ENCODE measurements at places on chromosomes 4 and X. TPM values are rescaled to one million over a fixed set of nuclear protein-coding genes. Genes with fewer than 3 reads are reported as not detected.

DNA sequence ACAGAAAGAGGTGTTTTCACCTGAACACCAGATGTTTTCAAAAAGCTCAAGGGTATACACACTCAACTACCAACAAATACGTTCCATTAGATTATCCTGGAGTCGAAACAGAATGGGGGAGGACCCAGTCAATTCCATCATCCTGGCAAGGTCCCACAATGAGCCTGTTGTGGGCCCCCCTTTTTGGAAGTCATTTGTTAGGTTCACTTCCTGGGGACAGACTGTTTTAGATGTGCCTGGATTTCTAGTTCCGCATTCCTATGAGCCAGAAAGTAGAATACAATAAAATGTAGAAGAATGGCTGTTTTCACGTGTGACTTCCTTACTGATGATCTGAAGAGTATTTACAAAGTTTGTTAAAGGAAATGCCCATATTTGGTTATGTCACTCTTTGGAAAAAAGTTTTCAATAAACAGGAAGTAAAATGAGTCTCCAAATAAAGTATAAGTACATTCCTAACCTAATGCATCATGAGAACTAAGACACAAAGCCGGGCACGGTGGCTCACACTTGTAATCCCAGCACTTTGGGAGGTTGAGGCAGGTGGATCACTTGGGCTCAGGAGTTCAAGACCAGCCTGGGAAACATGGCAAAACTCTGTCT, 192.5 kb downstream of the MAML3 start:
- H3K4me3 ChIP-seq, result no peak overlapping the region
- H3K27me3 ChIP-seq, result no peaks in the 10 kb centered on the region
- no peaks in the 10 kb centered on the region for H3K4me1 ChIP-seq

- H3K4me3 ChIP-seq, result no peak overlapping the region
- DNase-seq, result no peak
- no peaks in the 10 kb centered on the region for H3K4me1 ChIP-seq
These were observed 7.8 kb upstream of the WDR1 start for GRCh38 chr4:10124167-10124930.

- no peak overlapping the region for H3K27ac ChIP-seq
- no peaks in the 10 kb centered on the region for H3K36me3 ChIP-seq
- DNase-seq, result no peak
- H3K4me1 ChIP-seq, result no peaks in the 10 kb centered on the region
- H3K4me3 ChIP-seq, result no peak overlapping the region
These were observed 246.3 kb downstream of the BANK1 start for GRCh38 chr4:102036619-102037376.

GRCh38 chr4:47122592-47123291, 91.4 kb downstream of the GABRB1 start:
- H3K36me3 ChIP-seq, result no peaks in the 10 kb centered on the region
- peak; percentile 14 for DNase-seq
- no peak overlapping the region for H3K4me3 ChIP-seq
- peaks cover 2% of the 10 kb centered on the region for H3K27me3 ChIP-seq

DNA sequence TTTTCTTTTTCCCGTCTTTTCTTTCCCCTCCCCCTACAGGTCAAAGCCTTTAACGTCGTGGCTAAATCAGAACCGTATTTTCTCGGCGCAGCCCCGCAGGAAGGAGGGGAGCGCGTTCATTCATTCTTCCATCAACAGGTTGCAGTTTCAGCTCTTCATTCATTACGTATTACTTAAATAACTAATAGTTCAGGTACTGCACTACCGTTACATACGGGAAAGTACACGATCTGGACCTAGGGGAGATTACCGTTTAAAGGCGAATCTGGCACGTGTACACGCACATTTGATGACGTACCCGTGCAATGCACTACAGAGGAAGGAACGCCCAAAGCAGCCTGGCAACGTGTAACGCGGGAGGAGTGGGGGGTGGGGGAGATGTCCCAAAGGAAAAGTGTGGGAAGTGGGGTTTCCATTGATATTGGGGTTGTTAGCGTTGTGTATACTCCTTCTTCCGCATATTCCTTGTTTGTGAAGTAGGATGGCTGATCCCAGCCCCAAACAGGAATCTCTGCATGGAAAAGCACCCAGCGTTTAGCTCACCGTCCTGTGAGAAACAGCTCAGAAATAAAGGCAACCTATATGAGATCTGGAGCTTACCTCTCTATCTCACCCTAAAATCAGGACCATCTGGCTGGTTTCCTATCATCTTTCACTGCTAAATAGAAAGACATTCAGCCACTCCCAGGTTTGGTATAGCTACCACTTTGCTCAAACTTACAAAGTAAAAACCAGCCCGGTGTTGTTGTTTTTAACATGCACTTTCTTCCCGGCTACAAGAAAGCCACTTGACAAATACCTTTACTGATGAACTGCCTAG, 585 bp upstream of the SEC24D start:
- H3K27ac ChIP-seq, result peak overlapping the region; percentile 87
- no peaks in the 10 kb centered on the region for H3K27me3 ChIP-seq
- peak overlapping the region; percentile 91 for H3K4me3 ChIP-seq

DNA sequence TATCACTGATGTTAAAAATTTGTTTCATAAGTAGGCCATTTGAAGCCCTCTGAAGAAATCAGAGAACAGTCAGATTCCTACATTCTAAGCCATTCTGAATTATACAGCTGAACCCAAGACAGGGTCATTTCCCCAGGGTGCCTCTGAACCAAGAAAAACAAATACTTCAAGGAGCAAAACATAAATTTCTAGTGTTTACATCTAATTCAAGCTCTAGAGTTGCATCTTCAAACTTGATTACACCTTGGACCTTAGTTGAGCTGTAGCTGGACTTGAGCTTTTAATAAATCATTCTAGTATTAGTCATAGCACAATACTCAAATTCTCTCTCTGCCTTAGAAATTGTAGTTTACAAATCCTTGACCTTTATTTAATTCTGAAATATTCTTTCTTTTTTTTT, 87.6 kb upstream of the IL15 start:
- no peaks in the 10 kb centered on the region for H3K4me1 ChIP-seq
- H3K4me3 ChIP-seq, result no peak overlapping the region
- no peaks in the 10 kb centered on the region for H3K36me3 ChIP-seq
- H3K27me3 ChIP-seq, result no peaks in the 10 kb centered on the region
- DNase-seq, result no peak

DNA sequence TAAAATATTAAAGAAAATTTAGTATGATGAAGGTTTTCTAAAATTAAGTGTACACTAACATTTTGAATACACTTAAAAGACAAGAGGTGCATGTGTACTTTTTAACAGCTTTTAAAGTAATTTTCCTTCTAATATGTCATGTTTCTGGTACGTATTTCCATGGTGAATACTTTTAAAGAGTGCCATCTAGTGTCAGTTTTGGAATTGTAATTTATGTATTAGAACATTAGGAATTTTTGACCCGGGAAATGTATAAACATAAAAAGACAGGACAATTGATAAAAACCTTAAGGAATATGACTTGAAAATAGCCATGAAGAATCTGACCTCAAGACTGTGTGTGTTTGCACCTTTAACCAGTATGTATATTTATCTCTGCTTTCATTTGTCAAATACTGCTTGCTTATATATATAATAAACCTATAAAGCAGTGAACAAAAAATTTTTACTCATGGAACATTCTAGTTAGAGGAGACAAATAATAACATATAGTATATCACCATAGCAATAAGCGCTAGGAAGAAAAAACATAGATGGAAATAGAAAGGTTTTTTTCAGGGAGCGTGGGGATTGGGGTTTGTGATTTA, 7.2 kb downstream of the GSTCD start:
- no peak overlapping the region for H3K27ac ChIP-seq
- H3K4me3 ChIP-seq, result no peak overlapping the region
- no peaks in the 10 kb centered on the region for H3K4me1 ChIP-seq
- DNase-seq, result no peak

DNA sequence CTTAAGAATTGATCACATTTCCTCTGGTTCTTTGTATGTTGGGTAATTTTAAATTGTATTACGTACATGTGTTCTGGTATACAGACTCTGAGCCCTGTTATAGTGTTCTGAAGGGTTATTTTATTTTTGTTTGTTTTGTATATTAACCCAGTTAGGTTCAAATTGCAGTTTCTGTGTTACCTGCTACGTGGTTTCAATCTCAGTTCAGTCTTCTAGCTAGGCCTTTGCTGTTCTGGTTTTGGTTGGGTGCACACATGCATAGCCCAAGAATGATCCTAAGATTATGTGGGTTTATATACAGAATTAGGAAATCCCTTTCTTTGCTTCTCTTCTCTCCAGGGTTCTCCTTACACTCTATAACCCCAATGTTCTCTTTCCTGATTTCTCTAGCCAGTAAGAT, 161.0 kb downstream of the PPP1R2C start:
- no peak for DNase-seq
- H3K27me3 ChIP-seq, result no peaks in the 10 kb centered on the region
- no peaks in the 10 kb centered on the region for H3K4me1 ChIP-seq
- H3K36me3 ChIP-seq, result no peaks in the 10 kb centered on the region
- no peak overlapping the region for H3K4me3 ChIP-seq

DNA sequence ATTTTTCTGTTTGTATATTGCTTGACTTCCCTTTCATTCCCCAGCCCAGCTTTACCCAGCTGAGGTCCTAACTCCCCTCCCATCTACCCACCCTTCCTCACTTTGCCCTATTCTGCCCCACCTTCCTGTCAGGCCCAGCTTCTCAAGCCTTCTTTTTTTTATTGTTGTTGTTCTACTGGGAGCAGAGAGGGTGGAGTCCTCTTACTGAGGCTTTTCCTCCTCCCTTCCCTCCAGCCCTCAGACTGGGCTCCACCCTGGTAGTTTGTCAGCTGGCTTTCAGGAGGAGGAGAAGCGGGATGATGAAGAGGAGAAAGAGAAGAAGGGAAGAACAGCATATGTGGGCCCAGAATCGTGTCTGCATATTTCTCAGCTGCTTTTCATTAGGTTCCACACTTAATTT, 3.2 kb upstream of the KLF8 start:
- H3K27me3 ChIP-seq, result no peaks in the 10 kb centered on the region
- H3K36me3 ChIP-seq, result no peaks in the 10 kb centered on the region
- H3K4me1 ChIP-seq, result no peaks in the 10 kb centered on the region
- no peak overlapping the region for H3K4me3 ChIP-seq
- no peak for DNase-seq

DNA sequence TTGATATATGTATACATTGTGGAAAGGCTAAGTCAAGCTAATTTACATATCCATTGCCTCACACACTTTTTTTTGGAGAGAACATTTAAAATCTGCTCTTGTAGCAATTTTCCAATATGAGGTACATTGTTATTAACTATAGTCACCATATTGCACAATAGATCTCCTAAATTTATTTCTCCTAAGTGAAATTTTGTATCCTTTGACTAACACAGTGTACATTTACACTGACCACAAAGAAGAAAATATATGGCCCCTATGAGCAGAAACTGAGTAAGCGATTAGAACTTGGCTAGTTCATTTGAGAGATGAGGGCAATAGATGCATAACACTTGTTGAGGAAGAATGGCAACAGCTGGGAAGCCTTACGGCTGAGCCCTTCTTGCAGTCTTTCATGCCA, 20.3 kb upstream of the GUCY1B1 start:
- H3K4me1 ChIP-seq, result no peaks in the 10 kb centered on the region
- H3K27ac ChIP-seq, result no peak overlapping the region
- DNase-seq, result no peak

- no peak for DNase-seq
- H3K36me3 ChIP-seq, result no peaks in the 10 kb centered on the region
- H3K27me3 ChIP-seq, result no peaks in the 10 kb centered on the region
These were observed 101.4 kb downstream of the ADAMTS3 start for GRCh38 chr4:72467633-72468032.

- H3K4me1 ChIP-seq, result no peaks in the 10 kb centered on the region
- no peaks in the 10 kb centered on the region for H3K36me3 ChIP-seq
- no peaks in the 10 kb centered on the region for H3K27me3 ChIP-seq
- H3K27ac ChIP-seq, result no peak overlapping the region
- no peak overlapping the region for H3K4me3 ChIP-seq
- no peak for DNase-seq
These were observed 878.1 kb downstream of the RAPGEF2 start for GRCh38 chr4:159980826-159981468.

GRCh38 chr4:25425361-25425760, 48.3 kb downstream of the ANAPC4 start:
- H3K27me3 ChIP-seq, result no peaks in the 10 kb centered on the region
- H3K4me3 ChIP-seq, result no peak overlapping the region
- DNase-seq, result no peak
- no peak overlapping the region for H3K27ac ChIP-seq
- no peaks in the 10 kb centered on the region for H3K4me1 ChIP-seq

- no peaks in the 10 kb centered on the region for H3K36me3 ChIP-seq
- no peaks in the 10 kb centered on the region for H3K27me3 ChIP-seq
- no peak for DNase-seq
These were observed 40.2 kb downstream of the ATP10D start for GRCh38 chr4:47525154-47525819.

DNA sequence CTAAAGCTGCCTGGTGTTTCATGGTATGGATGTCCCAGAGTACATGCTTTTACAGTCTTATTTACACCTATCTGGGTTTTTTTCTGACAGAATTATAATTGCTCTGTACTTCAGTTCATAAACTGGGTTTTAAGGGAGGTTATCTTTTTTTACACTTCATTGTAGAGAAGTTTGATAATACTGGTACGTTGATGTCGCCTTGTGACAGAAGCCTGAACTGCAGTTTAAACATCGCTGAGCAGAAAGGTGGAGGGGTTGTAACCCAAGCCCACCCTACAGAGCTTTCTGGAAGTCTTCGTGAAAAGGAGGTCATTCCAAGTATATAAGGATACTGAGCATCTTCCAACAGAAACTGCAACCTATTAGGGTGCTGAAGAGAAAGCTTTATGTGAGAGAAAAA, 46.4 kb downstream of the BEX1 start:
- no peaks in the 10 kb centered on the region for H3K4me1 ChIP-seq
- H3K27me3 ChIP-seq, result no peaks in the 10 kb centered on the region
- H3K27ac ChIP-seq, result no peak overlapping the region
- DNase-seq, result no peak
- no peak overlapping the region for H3K4me3 ChIP-seq

DNA sequence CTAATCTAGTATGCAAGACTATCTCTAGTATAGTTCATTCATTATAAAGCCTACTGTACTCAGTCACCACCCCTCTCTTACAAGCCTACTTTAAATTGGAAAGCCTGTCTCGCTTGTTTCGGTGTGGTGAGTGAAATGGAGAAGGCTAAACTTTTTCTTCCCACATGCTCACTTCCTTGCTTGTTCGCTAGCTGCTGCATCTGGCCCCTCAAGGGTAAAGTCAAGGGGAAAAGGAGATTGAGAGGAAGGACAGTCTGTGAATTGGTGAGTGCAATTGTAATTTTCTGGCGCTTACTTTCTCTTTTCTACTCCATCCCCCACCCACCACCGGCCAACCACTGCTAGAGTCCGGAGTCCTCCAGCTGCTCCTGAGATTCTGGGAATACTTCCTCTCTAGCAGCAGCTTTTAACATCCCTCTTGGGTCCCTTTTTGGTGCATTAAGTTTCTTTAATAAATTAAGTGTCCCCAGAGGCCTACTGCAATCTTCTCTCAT, 12.1 kb upstream of the ARAP2 start:
- no peak for DNase-seq
- peaks cover 10% of the 10 kb centered on the region for H3K4me1 ChIP-seq
- no peaks in the 10 kb centered on the region for H3K27me3 ChIP-seq
- no peaks in the 10 kb centered on the region for H3K36me3 ChIP-seq

The ADH7 gene
- total RNA-seq, result not detected

The RHOXF2B gene
- not detected for total RNA-seq

The SHROOM4 gene
- not detected for total RNA-seq

The PABPC4L gene
- not detected for total RNA-seq

The MAGEA11 gene
- not detected for total RNA-seq

The TRPC5OS gene
- not detected for total RNA-seq

The PABPC5 gene
- total RNA-seq, result not detected

The MTTP gene
- not detected for total RNA-seq

The SGCB gene
- 4.0 TPM for total RNA-seq

The SMIM43 gene
- not detected for total RNA-seq

The STOX2 gene
- total RNA-seq, result not detected

The DDX53 gene
- total RNA-seq, result not detected

The GBA3 gene
- not detected for total RNA-seq

The SPATA4 gene
- total RNA-seq, result not detected

The SPP1 gene
- not detected for total RNA-seq

The MND1 gene
- total RNA-seq, result not detected

The ANKRD37 gene
- 18.6 TPM for total RNA-seq

Measured in naive thymus-derived CD4-positive, alpha-beta T cell (primary cell).